PC-3 (cell line): ENCODE measurements at places on chromosomes 6 and 20.
A peak's percentile ranks its signal among the peaks of the same experiment; 100 is the strongest.

DNA sequence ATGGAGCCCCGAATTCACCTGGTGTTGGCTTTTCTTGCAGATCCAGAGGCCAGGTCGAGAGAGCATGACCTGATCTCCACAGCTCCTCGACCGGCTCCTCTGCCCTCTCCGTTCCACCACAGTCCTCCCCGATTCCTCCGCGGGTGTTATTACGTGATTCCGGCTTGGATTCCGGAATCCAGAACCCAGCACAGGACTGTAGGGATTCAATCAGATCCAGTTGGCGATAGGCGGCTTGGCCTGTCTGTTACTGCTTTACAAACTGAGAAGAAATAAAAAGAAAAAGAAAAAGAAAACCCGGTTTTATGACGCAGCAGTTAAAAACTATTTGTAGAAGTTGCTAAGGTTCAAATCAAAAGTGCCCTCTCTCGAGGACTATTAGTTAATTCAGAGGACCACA is 222.7 kb downstream of the EYA2 start:
- DNase-seq = no peak

GRCh38 chr6:22353101-22353500 is 56.3 kb upstream of the PRL start:
- DNase-seq = no peak

GRCh38 chr6:169092375-169092774 is 161.3 kb downstream of the THBS2 start:
- DNase-seq = peak; percentile 6

DNA sequence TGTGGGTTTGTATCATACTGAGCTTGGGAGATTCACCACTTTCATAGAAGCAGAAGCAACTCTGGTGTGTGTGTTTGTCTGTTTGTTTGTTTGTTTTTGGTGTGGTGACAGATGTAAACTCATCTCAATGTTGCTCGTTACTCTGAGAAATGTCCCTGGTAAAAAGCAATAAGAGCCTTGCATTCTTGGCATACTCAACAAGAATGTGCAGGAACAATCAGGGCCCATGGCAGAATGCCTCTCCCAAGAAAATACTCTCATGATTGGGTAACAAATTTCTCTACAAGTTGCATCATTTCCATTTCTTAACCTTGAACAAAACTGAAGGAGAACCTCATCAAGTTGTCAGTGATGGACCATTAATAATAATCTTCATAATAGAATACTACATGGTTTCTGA is 43.0 kb upstream of the PKHD1 start:
- DNase-seq = no peak

DNA sequence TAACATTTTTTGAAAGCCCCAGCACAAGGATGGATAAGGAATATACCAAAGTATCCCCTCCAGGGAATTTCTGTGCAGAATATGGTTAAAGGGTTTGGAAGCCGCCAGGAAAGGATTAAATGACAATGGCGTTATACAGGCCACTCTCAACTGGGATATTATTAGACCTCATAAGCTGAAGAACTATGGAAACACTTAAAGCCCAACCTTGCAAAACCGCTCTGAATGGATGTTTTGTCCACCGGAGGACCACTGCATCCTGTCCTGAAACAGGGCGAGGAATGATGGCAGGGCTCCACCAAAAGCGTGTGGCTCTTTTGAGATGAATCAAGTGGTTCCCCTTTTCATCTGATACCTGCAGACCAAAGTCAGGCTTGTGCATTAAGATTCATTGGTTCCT is 32.4 kb downstream of the NFATC2 start:
- no peak for DNase-seq

- no peak for DNase-seq
Measured at GRCh38 chr20:25087186-25087929, 5.4 kb upstream of the VSX1 start.

DNA sequence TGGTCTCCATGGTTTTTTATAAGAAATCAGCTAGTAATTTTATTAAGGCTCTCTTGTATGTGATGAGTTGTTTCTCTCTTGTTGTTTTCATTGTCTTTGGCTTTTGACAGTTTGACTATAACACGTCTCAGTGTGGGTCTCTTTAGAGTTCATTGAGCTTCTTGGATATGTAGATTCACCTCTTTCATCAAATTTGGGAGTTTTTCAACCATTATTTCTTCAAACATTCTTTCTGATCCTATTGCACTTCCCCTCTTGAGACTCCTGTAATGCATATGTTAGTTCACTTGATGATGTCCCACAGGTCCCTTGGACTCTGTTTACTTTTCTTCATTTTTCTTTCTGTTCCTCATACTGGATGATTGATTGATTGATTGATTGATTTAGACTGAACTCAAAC is 7.0 kb upstream of the BAG2 start:
- no peak for DNase-seq

GRCh38 chr20:20362774-20363433 is 5.0 kb upstream of the INSM1 start:
- no peak for DNase-seq

DNA sequence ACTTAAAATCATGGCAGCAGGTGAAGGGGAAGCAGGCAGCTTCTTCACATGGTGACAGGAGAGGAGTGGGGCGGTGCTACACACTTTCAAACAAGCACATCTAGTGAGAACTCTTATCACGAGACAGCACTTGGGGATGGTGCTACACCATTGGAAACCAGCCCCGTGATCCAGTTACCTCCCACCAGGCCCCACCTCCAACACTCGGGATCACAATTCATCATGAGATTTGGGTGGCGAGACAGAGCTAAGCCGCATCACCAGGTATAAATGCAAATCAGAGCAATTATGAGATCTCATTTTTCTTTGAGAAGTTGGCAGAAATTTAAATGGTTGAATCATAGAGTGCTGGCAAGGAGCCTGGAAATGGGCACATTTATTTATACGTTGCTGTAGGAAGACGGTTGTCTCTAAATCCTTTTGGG is 31.4 kb downstream of the IGF2R start:
- peak; percentile 63 for DNase-seq

DNA sequence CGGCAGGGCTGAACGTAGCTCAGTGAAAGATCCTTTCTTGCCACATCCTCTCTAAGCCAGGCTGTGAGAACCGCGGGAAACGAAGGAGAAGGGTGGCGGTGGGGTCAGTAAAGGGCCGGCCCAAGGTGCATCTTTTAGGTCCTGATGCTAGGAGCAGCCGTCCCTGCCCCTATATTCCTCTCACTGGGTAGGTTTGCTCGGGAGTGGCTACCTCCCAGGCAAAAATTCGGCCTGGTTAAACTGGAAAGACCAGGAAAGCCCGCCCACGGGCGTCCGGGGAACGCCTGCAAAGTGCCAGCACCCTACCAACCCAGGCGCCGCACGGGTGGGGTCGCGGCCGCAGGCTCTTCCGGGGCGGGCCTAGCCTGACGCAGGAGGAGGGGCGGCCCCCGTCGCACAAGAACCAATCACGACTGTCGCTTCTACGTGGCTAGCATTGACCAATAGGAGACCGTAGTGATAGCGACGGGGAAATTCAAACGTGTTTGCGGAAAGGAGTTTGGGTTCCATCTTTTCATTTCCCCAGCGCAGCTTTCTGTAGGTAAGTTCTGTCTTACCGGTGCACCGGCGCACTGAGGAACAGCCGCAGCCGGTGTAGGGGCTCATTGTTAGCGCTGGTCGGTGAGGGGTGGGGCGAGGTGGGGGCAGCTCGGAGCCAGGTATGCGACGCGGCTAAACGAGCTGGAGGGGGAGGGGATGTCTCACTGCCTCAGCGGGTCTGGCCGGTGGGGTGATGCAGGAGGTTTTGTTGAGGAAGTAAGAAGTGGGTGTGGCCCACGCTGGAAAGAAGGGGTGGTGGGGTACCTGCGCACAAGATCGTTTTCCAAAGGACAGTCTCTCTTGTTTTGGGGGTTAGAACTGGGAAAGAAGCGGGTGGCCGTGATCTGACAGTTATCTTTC is at the start of gene TTK:
TTK (plus strand) TSS at position 477 of the 900 bp plus-strand sequence. CDS start 1,195 bp downstream, outside the sequence.
- peak; percentile 91 for DNase-seq

DNA sequence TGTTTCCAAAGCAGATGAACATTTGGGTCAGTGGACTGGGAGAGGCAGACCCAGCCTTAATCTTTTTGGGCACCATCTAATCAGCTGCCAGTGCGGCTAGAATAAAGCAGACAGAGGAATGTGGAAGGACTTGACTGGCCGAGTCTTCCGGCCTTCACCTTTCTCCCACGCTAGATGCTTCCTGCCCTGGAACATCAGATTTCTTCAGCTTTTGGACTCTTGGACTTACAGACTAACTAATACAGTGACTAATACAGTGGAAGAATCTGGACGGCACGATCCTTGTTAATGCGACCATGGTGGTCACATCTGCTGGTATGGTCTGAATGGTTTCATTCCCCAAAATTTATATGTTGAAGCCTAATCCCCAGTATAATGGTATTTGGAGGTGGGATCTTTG is 122.6 kb upstream of the NXT1 start:
- no peak for DNase-seq

DNA sequence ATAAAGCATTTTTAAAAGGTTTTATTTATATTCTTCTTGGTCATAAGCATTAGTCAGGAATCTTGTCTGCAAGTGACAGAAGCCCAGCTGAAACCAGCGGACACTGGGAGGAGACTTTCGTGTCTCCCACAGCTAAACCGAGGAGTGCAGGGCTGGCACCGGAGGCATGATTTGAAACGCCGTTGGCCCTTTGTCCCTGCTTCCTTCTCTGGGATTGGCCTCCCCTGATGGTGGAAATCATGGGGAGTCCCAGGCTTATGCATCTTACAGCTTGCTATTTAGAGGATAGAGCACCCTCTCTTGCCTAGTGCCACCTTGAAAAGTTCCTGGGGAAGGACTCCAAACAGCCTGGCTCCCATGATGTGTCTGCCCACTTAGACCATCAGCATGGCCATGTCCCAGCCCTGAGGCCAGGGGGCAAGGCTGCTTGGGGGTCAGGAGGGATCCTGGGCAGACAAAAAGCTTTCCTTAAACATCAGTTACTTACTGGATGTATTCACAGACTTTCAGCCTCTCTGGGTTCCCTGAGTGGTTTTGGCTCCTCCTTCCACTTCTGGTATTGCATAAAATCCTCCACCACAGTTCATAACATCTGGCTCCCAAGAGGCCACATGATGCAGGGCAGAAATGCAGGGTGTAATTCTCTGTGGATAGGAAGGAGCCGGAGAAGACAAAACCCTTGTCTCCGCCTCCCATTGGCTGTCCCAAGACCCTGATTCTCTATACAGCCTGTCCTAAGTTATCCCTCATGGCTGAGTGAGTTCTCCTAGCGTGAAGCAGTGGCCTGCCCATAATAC is 49.3 kb upstream of the INSM1 start:
- DNase-seq = no peak

DNA sequence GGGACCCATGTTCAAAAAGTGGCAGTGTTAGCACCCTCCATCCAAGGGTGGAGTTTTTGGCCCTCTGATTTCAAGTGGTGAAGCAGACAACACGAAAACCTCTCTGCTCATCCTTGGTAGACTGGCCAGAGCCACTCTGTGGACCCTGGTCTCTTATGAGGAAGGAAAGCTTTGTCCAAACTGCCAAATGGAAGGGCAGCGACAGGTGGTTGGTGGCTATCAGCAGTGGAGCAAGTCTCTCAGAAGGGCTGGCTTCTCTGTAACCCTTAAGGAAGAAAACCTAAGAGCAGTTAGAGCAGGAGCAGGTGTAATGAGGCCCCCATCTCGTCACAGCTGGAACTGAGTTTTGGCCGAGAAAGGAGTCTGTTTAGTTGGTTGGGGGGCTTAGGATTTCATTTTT is 155.8 kb downstream of the SLC16A10 start:
- no peak for DNase-seq

- DNase-seq = no peak
Measured at GRCh38 chr20:23123886-23124285, 37.8 kb upstream of the CD93 start.

DNA sequence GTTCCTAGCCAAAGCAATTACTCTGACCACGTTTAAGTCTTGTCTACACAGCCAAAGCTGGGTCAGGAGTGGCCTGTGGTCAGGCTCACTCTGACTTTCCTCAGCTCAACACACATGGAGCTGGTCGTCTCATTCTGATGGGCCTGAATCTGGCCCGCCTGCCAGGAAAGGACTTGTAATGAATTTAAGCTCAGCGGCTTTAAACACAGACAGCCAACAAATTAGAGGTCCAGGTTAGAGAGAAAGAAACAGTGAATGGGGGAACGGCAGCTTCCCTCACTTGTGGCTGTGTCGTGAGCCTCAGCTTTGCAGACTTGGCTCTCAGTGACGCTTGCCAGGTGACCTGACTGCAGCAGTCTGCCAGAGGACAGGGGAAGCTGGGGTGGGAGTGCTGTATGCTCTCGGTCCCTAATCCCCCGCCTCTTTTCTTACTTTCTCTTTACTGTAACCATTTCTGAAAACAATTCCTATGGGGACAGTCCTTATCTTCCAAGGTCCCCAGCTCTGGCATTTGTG is 121.9 kb upstream of the AGPAT4 start:
- DNase-seq = no peak

DNA sequence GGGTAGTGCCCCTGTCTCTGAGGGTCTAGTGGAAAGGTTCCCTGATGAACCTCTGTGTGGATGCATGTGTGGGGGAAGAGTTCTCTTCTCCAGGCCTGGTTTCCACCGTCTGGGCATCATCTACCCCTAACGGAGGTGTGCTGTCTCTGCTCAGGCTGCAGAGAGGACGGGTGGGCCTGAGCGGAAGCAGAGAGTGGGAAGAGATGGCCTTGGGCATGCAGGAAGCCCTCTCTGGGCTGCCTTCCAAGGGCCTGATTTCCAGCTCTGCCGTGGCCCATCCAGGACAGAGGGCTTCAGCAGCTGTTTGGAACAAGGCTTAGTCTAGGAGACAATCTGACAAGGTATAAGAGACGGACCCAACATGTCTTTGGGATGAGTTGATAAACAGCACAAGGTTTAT is 220.1 kb upstream of the DTNBP1 start:
- no peak for DNase-seq

- DNase-seq = no peak
Measured at GRCh38 chr20:48234951-48235350, 449.7 kb upstream of the SULF2 start.

- DNase-seq = no peak
Measured at GRCh38 chr20:15847196-15847784, 726.0 kb downstream of the KIF16B start.

- DNase-seq = no peak
Measured at GRCh38 chr6:144171406-144171805, 21.1 kb downstream of the STX11 start.

GRCh38 chr6:150723857-150724256 is 124.2 kb downstream of the PLEKHG1 start:
- peak; percentile 71 for DNase-seq

GRCh38 chr6:169793408-169793807 is 42.0 kb downstream of the ERMARD start:
- DNase-seq = no peak

DNA sequence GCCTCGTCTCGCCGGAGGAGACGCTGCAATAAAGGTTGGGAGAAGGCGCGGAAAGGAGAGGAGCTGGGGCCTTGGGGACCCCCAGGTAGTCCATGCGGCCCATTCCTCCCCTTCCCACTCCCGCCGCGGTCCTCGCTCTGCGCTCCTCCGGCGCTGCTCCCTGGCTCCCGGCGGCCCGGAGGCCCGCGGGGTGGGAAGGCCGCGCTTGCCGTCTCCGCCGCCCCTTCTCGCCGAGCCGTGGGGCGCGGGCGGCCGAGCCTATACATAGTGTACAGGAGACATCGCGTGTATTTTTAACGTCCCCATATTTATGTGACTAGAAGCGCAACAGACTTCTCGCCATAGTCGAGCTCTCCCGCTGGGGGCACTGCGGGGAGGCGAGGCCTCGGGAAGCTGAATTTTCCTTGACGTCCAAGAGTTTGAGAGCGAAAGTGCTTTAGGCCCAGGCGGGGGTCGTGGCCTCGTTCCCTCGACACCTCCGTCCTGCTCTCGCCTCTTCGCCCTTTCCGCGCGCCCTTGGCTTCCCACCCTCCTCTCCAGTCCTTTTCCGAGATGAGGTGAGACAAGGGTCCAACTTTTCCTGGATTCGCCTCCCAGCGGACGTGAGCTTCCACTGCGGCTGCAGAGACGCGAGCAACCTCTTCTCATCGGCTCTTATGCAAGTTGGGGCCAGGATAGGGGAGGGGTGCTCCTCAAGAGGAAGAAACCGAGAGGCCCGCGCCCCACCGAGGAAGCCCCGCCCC is 29.0 kb downstream of the SLC12A5 start:
- DNase-seq = no peak
